ENCODE measurements at places on chromosomes 3 and 15.
A peak's percentile ranks its signal among the peaks of the same experiment; 100 is the strongest.

- DNase-seq, result no peak
These were observed 53.7 kb upstream of the INO80 start for GRCh38 chr15:41169781-41170180.

- DNase-seq, result no peak
These were observed 139.5 kb upstream of the HACD2 start for GRCh38 chr3:123724306-123724705.

- DNase-seq, result no peak
These were observed 16.0 kb downstream of the ANKRD63 start for GRCh38 chr15:40266828-40267304.

DNA sequence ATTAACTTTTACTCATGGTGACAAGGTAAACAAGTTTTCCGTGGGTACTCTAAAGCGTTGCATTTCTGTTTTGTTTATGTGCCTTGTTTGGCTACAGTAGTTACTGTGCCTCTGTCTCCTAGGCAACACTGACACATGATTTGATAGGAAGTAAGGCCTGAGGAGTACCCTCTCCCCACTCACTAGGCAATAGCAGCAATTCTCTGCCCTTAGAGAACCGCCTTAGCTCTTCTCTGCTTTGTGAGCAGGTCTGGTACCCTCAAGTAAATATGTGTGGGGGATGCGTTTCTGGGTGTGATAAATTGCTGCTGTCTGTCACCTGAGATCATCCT is at the start of gene IL5RA:
Gene IL5RA (minus strand): TSS at position 76 of the 332 bp plus-strand sequence. CDS start 5,390 bp downstream, outside the sequence.
- peak; percentile 8 for DNase-seq

- no peak for DNase-seq
These were observed 110.8 kb upstream of the ATP11B start for GRCh38 chr3:182682263-182683241.

- no peak for DNase-seq
These were observed 180.6 kb downstream of the EPHA6 start for GRCh38 chr3:96994988-96995387.

GRCh38 chr3:6825524-6825923 is 35.4 kb upstream of the GRM7 start:
- DNase-seq, result no peak

DNA sequence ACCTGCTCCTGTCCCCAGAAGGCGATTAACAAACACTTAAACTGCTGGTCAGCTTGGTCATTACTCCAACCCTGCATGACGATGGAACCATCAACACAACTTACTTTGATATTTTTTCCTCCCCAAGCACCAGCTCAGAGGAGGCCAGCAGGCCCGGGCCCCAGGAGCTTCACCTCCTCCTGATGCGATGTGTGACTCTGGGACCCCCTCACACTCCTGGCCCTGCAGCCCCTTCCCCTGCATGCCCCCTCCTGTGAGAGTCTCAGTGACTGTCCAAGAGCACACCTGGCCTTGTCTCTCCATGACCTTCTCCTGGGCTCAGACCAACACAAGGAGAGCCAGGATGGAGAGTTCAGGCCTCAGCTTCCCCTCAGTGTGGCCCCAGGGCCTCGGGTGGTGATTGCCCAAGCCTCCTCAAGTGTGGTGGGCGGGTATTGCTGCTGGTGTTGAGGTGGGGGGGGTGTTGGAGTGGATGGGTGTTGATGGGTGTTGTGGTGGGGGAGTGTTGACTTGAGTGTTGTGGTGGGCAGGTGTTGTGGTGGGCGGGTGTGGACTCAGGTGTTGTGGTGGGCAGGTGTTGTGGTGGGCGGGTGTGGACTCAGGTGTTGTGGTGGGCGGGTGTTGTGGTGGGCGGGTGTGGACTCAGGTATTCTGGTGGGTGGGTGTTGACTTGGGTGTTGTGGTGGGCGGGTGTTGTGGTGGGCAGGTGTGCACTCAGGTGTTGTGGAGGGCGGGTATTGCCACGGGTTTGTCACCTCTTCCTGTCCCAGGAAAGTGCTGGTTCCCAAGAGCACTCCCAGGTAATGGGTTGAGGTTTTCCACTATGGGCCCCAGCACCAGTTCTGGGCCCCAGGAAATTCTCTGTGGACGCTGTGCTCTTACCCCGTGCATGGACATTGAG is 68.1 kb downstream of the TFRC start:
- no peak for DNase-seq

- DNase-seq, result no peak
These were observed 554.0 kb downstream of the NSUN3 start for GRCh38 chr3:94616833-94617232.

Measured in NCI-H1092 (cell line).